ENCODE measurements at places on chromosomes 6 and 20. TPM values are rescaled to one million over a fixed set of nuclear protein-coding genes. Genes with fewer than 3 reads are reported as not detected.

DNA sequence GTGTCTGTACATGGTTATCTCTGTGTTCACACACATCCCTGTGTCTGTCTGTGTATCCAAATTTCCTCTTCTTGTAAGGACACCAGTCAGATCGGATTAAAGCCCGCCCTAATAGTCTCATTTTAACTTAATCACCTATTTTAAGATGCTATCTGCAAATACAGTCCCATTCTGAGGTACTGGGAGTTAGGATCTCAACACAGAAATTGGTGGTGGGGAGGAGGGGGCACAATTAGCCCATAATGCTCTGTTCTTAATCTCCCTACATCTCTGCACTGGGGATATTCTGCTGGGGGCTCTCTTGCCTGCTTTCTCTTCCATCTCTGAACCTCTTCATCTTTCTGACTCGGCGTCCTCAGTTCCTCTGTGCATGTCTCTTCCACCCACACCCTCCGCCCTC lies 320.7 kb downstream of the CDC5L start:
- H3K27me3 ChIP-seq: no peaks in the 10 kb centered on the region
- no peak for DNase-seq
- no peak overlapping the region for H3K27ac ChIP-seq
- H3K36me3 ChIP-seq: no peaks in the 10 kb centered on the region

DNA sequence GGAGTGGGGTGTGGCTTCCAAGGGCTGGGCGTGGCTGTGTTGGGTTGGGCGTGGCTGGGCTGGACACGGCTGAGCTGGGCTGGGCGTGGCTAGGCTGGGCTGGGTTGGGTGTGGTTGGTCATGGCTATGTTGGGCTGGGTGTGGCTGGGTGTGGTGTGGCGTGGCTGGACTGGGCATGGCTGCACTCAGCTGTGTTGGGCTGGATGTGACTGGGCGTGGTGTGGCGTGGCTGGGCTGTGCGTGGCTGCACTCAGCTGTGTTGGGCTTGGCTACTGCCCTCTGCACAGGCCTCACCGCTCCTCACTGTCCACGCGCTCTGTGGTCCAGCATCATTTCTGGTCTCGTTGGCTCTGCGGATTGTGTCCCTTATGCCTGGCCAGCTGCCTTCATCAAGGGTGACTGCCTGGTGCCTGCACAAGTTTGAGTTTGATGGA lies 43.5 kb upstream of the SLCO4A1 start:
- no peaks in the 10 kb centered on the region for H3K36me3 ChIP-seq
- H3K27me3 ChIP-seq: no peaks in the 10 kb centered on the region
- no peak overlapping the region for H3K4me3 ChIP-seq
- no peak overlapping the region for H3K27ac ChIP-seq
- no peak for DNase-seq

DNA sequence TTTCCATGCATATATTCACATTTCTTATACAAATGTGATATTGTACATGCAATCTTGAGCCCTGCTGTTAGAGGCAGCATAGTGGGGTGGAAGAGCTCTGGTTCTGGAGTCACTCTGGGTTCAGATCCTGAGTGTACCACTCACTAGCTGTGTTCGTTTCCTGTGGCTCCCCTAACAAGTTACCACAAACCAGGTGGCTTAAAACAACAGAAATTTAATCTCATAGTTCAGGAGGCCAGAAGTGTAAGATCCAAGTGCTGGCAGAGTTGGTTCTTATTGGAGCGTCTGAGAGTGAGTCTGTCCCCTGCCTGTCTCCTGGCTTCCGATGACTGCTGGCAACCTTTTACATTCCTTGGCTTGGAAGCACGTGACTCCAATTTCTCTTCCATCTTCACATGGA lies 115.6 kb downstream of the MAP3K7 start:
- H3K4me1 ChIP-seq: peaks cover 11% of the 10 kb centered on the region
- H3K27ac ChIP-seq: no peak overlapping the region
- H3K36me3 ChIP-seq: no peaks in the 10 kb centered on the region
- no peak overlapping the region for H3K4me3 ChIP-seq
- no peaks in the 10 kb centered on the region for H3K27me3 ChIP-seq

Gene SAMD5
- 0.04 TPM for total RNA-seq

DNA sequence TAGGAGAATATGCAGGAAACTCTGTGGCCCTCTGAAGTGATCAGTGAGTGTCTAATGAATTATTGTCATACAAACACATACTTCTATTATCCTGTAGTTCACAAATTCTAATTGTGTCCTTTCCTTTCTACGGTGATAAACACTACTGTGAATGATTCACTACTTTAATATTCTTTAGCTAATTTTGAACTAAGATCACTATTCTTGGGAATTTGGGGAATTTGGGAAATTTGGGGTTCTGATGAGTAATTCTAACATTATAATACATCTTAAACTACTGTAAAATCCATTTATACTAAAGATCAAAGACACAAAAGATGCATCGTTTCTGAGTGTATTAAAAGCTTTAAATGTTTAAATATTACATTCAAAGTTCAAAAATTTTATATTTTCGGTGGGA lies 1287.2 kb upstream of the CITED2 start:
- no peak overlapping the region for H3K4me3 ChIP-seq
- no peaks in the 10 kb centered on the region for H3K4me1 ChIP-seq
- no peak overlapping the region for H3K27ac ChIP-seq
- H3K27me3 ChIP-seq: no peaks in the 10 kb centered on the region
- no peak for DNase-seq

Gene PDE10A
- 5.4 TPM for total RNA-seq

DNA sequence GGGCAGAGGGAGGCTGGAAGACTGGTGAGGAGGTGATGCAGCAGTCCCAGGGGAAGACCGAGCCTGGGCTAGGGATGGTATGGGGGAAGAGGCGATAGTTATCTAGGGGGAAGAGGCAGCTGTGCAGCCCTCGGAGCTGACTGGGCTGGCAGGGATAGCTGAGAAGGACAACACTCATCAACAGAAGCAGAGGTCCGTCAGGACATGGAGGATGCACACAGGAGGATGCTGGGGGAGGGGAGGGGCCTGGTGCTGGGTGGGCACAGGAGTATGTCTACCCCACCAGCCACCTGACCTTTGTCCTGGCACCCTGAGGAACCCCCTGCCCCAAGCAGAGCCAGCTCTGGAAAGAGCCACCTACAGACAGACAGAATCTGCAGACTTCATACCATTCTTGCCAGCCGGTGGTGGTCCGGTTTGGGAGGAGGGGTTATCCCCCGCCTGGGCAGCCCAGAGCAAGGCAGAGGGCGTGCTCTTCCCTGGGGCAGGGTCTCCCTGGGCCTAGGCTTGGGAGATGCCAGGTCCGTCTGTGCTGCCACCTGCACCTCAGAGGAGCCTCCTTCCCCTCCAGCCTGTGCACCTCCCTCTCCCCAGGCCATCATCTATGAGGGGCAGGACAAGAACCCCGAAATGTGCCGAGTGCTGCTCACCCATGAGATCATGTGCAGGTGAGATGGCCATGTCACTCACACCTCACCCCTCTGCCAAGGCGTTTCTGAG lies 14.9 kb downstream of the EBF4 start:
- no peaks in the 10 kb centered on the region for H3K36me3 ChIP-seq
- DNase-seq: no peak
- H3K27ac ChIP-seq: no peak overlapping the region
- no peaks in the 10 kb centered on the region for H3K4me1 ChIP-seq

DNA sequence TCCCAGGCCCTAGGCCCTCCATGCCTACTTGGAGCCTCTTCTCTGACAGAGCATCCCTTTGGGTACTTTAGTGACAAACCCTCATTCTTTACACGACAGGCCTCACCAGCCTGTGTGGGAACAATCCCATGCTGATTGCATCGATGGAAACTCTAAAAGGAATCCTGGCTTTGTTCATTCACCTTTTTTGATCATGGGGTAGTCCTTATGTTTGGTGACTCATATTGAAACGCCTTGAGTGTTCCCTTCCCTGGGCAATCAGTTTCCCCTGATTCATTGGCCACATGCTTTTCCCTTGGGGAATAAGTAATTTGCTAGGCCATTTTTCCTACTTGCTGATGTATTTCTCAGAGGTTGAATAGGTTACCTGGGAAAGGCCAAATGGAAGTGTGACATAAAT lies 14.7 kb upstream of the TNFAIP3 start:
- no peak overlapping the region for H3K27ac ChIP-seq
- no peak overlapping the region for H3K4me3 ChIP-seq

GRCh38 chr6:87151781-87152525 lies 3.4 kb upstream of the ZNF292 start:
- peak; percentile 58 for DNase-seq
- peak overlapping the region; percentile 68 for H3K27ac ChIP-seq
- H3K27me3 ChIP-seq: peaks cover 4% of the 10 kb centered on the region
- no peaks in the 10 kb centered on the region for H3K36me3 ChIP-seq
- H3K4me3 ChIP-seq: peak overlapping the region; percentile 18
- peaks cover 9% of the 10 kb centered on the region for H3K4me1 ChIP-seq

DNA sequence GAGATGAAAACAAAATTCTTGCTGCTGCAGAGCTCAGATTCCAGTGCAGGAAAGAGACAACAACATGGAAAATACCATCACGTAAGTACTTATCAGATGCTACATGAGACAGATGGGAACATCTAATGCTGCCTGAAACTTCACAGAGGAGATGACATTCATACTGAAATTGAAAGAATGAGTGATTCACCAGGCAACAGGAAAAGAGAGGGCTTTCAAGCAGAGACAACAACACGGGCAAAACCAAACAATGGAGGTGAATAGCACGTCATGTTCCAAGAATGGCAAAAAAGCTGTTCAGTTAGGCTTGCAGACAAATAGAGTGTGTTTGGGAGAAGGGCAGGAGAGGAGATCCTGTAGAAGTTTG lies 39.3 kb downstream of the GTF2H5 start:
- H3K4me1 ChIP-seq: no peaks in the 10 kb centered on the region
- peak; percentile 40 for DNase-seq

Gene DDO
- total RNA-seq: 0.27 TPM

Gene PCSK2
- total RNA-seq: 0.12 TPM

Gene BPIFB1
- total RNA-seq: not detected

GRCh38 chr20:53867741-53868351 lies 202.5 kb downstream of the BCAS1 start:
- no peaks in the 10 kb centered on the region for H3K27me3 ChIP-seq
- H3K4me3 ChIP-seq: no peak overlapping the region
- no peaks in the 10 kb centered on the region for H3K36me3 ChIP-seq
- peaks cover 42% of the 10 kb centered on the region for H3K4me1 ChIP-seq
- DNase-seq: no peak

Gene UBD
- total RNA-seq: not detected

DNA sequence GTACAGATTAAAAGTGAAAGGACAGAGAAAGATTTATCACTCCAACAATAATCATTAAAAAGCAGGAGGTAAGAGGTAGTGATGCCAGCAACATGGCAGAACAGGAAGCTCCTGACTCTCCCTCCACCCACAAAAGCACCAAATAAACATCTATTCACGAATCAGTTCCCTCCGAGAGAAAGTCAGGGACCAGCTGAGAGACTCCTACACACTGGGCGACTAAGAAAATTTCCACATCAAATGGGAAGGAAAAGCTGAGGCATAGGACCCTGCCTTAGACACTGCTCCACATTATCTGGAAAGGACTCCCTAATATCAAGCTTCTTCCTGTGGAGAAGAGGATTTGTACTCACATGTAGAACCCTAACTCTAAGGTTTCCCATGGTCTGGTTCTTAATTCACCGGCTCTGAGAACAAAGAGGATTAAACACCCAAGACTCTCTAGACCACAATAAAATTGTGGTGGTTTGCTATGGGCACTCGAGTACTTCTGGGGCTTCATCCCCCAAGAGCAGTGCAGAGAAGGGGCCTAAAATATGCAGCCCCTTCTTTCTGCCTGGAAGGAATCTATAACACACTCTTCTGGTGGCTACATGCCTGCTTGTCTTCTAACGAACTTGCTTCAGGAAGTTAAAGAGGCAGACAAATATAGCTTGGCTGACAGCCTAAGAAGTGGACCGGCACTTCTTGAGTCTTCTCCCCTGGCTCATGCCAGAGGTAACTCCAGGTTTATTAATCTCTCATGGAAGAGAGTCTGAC lies 29.4 kb upstream of the ASF1A start:
- H3K4me1 ChIP-seq: peaks cover 11% of the 10 kb centered on the region
- H3K27me3 ChIP-seq: no peaks in the 10 kb centered on the region
- H3K4me3 ChIP-seq: no peak overlapping the region
- peak overlapping the region; percentile 15 for H3K27ac ChIP-seq
- DNase-seq: peak; percentile 16
- H3K36me3 ChIP-seq: no peaks in the 10 kb centered on the region

GRCh38 chr20:62850333-62850974 lies 11.2 kb downstream of the TCFL5 start:
- no peaks in the 10 kb centered on the region for H3K27me3 ChIP-seq
- peaks cover 7% of the 10 kb centered on the region for H3K36me3 ChIP-seq
- no peak for DNase-seq

Gene IER3
- 45.8 TPM for total RNA-seq

Gene ORC3
- 21.5 TPM for total RNA-seq

DNA sequence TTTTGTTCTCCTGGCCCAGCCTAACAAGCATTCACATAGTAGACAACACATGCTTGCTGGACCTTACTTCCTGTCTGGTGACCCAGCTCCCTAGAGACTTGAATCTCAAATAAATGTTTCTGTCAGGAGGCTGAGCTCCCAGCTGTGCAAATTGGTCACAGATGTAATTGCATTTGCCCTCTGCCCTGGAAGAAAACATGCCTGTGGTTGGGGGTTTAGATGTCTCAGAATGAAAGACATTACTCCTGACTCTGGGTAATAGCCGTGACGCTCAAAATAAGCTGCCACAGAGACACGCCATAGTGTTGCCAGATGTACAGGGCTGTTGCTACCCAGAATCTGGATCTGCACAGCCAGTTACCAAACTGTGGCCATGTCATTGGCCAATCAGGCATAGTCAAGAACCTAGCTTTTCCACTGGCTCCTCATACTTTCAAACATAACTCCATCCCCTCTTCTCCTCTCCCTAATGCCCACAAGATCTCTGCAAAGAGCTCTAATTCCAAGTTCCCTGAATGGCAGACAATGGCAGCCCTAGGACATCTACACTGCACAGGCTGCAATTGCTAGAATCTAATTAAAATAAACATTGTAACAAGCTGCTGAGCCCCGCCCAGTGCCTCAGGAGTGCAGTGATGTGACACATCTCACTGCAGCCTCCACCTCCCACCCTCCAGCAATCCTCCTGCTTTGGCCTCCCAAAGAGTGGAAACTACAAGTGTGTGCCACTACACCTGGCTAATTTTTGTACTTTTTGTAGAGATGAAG lies 32.8 kb upstream of the GMPR start:
- no peaks in the 10 kb centered on the region for H3K27me3 ChIP-seq
- DNase-seq: no peak
- H3K27ac ChIP-seq: no peak overlapping the region
- no peak overlapping the region for H3K4me3 ChIP-seq

DNA sequence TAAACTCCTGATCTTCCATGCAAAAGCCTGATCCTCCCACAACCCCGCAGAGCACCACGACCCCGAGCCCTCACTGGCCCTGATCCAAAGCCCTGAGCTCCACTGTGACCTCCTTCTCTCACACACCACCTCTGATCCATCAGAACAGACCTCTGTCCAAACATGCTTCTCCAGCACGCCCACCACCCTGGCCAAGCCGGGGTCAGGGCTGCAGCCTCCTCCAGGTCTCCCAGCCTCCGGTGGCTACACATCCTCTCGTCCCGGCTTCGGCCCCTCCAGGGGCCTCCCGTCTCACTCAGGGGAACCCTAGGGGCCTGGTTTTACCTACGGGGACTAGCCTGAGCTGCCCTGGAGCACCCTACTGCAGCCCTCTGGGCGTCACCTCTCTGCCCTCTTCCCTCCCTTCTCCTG lies 49.1 kb downstream of the FOXF2 start:
- no peaks in the 10 kb centered on the region for H3K36me3 ChIP-seq
- H3K27ac ChIP-seq: no peak overlapping the region
- DNase-seq: no peak
- no peaks in the 10 kb centered on the region for H3K4me1 ChIP-seq
- H3K4me3 ChIP-seq: no peak overlapping the region

- H3K4me1 ChIP-seq: no peaks in the 10 kb centered on the region
- peaks cover 3% of the 10 kb centered on the region for H3K27me3 ChIP-seq
- no peaks in the 10 kb centered on the region for H3K36me3 ChIP-seq
- no peak overlapping the region for H3K4me3 ChIP-seq
- no peak for DNase-seq
- no peak overlapping the region for H3K27ac ChIP-seq
Measured at GRCh38 chr6:40438246-40438887, 148.8 kb downstream of the LRFN2 start.

Measured in cardiac muscle cell (in vitro differentiated cells and primary cell).